Activated T-cell treated with anti-CD3 and anti-CD28 coated beads, Interleukin-2, amount 50 U/mL, for 72 hours (primary cell): ENCODE measurements at places on chromosomes 1 and 21. TPM values are rescaled to one million over a fixed set of nuclear protein-coding genes. Genes with fewer than 3 reads are reported as not detected.

The KCND3 gene
- total RNA-seq: not detected

The SELENON gene
- 31.1 TPM for total RNA-seq

The KMO gene
- total RNA-seq: not detected

The DMRTA2 gene
- not detected for total RNA-seq

The GPATCH4 gene
- total RNA-seq: 25.6 TPM

The DENND4B gene
- total RNA-seq: 108 TPM

The MTOR gene
- 38.3 TPM for total RNA-seq

The CELA3A gene
- total RNA-seq: not detected

The LCE6A gene
- not detected for total RNA-seq

The UBE2U gene
- not detected for total RNA-seq

The SPRR2E gene
- not detected for total RNA-seq

The ZNF648 gene
- 0.07 TPM for total RNA-seq

The SH2D1B gene
- not detected for total RNA-seq
